ENCODE measurements at places on chromosomes 4 and X.

GRCh38 chr4:10164877-10165283 is 48.3 kb upstream of the WDR1 start:
- no peak for DNase-seq

DNA sequence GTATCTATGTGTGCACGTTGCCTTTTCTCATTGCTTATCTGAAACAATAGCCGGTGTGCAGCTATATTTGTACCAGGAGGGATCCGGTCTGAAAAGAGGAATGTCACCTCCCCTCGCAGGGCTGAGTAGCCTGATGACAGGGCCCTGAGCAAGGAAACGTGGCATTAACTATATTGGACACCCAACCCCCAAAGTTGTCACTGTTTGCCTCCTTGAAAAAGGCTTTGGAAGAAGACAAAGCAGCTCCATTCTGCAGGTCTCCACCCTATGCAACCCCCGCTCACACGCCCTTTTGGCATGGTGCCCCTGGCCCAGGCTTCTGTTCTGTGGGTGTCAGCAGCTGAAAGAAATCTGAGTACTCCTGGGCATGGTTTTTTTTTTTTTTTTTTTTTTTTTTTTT is 8.2 kb downstream of the PRRG3 start:
- no peak for DNase-seq

- DNase-seq: peak; percentile 53
Observed at GRCh38 chrX:16892504-16893362, 22.6 kb upstream of the RBBP7 start.

- no peak for DNase-seq
Observed at GRCh38 chr4:39495446-39496213, 31.6 kb downstream of the UGDH start.
